ENCODE measurements at places on chromosomes 5 and 9.
A peak's percentile ranks its signal among the peaks of the same experiment; 100 is the strongest.

- DNase-seq = no peak
These were observed 251.6 kb upstream of the PTGER4 start for GRCh38 chr5:40428126-40428525.

DNA sequence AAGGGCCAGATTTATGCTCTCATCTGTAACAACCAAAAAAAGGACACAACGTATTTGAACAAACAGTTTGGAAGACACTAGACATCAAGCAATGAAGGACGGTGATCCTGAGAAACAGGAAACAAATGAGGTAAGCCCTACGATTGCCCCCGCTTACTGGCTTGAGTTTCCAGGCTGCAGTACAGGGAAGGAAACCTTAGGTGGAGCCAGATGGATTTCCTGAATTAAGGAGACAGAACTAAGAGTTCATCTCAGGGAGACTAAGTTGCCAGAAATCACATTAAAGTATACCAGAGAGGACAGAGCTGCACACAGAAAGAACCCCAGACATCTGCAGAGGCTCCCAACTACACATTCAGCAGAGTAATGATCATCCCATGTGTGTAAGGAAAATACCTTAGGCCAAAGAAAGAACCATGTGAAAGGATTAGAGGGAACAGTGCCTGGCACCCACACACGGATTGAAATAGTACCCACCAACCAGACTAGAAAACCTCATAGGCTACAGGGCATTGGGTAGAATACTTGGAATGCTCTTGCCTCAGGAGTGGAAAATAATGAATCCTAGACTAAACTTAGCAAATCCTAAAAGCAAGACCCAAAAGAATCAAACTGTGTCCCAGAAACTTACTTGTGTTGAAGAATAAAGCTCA is 99.3 kb upstream of the NIPBL start:
- no peak for DNase-seq

GRCh38 chr5:137320056-137321045 is 178.8 kb downstream of the SPOCK1 start:
- no peak for DNase-seq

- no peak for DNase-seq
These were observed 47.4 kb downstream of the SPEF2 start for GRCh38 chr5:35665096-35665495.

GRCh38 chr9:135602789-135603481 is 36.4 kb downstream of the GLT6D1 start:
- DNase-seq = peak; percentile 28

DNA sequence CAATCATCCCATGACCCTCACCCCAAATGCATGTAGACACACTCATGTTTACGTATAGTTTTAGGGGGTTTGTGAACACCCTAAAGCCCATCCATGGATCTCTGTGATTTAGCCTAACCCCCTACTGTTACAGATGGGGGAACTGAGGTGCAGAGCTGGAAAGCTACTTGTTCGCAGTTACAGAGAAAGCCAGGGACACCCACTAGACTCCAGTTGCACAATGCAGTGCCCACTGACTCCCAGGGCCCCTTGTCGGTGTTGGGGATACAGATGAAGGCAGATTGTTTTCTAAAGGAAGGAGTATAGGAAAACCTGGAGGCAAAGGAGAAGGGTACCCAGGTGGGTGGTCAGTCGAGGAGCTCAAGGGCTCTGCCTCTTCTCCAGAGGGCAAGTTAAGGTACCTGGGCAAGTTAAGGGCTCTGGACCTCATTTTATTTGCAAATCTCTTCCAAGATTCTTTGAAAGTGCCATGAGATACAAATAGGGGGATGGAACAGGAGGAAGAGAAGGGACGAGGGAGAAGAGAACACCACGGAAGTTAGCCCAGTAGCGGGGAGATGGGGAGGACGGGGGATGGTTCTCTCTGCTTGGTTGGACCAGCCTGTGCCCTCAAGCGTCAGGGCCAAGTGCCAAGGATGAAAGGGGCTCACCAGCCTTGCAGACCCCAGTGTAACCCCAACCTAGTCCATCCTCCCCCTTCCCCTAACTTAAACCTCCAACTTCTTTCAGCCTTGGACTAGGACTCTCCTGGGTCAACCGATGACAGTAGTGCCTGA is 958 bp downstream of the MYOZ3 start:
- DNase-seq = no peak

GRCh38 chr9:125133403-125134329 is 9.7 kb downstream of the SCAI start:
- DNase-seq = no peak

- no peak for DNase-seq
These were observed 9.9 kb downstream of the LCN1 start for GRCh38 chr9:135531096-135531495.

Measured in activated CD4-positive, alpha-beta T cell treated with anti-CD3 and anti-CD28 coated beads for 1 hour (primary cell).